Natural killer cell treated with Interleukin-12 subunit alpha and Interleukin-12 subunit beta and Interleukin-15 and Interleukin-18, amount 100 ng/mL, for 72 hours (primary cell): ENCODE measurements at places on chromosomes 5 and 9. TPM values are rescaled to one million over a fixed set of nuclear protein-coding genes. Genes with fewer than 3 reads are reported as not detected.

RLN2 gene
- 0.40 TPM for total RNA-seq

DNA sequence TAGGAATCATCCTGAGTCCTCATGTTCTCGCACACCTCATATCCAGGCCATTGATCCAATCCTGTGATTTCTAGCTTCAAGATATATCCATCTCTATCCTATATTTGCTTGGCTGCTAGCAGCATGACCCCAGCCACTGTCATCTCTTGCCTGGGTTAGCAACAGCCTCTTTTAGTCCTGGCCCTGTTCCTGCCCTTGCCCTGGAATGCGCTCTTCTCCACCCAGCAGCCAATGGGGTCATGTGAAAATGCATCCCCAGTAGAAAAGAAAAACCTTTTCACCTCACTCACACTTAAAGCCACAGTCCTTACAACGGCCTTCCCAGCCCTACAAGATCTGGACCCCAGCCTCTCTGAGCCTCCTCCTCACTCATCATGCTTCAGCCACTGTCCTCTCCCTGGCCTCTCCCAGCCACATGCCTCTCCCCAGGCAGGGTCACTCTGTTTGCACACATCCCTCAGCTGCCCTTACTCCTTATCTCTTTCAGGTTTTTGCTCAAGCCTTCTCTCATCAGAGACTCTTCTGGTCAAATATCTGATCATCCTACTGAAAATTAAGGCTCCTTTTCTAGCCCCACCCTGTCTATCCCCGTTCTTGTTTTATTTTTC, 34.3 kb upstream of the NR3C1 start:
- H3K4me1 ChIP-seq, result peaks cover 35% of the 10 kb centered on the region
- no peak overlapping the region for H3K27ac ChIP-seq
- no peak overlapping the region for H3K4me3 ChIP-seq
- H3K27me3 ChIP-seq, result peaks cover 17% of the 10 kb centered on the region

- H3K4me3 ChIP-seq, result peak overlapping the region; percentile 99
- H3K36me3 ChIP-seq, result peaks cover 12% of the 10 kb centered on the region
- DNase-seq, result no peak
- H3K4me1 ChIP-seq, result peaks cover 26% of the 10 kb centered on the region
Measured at GRCh38 chr5:53109056-53109442, 508 bp downstream of the MOCS2 start.

DNA sequence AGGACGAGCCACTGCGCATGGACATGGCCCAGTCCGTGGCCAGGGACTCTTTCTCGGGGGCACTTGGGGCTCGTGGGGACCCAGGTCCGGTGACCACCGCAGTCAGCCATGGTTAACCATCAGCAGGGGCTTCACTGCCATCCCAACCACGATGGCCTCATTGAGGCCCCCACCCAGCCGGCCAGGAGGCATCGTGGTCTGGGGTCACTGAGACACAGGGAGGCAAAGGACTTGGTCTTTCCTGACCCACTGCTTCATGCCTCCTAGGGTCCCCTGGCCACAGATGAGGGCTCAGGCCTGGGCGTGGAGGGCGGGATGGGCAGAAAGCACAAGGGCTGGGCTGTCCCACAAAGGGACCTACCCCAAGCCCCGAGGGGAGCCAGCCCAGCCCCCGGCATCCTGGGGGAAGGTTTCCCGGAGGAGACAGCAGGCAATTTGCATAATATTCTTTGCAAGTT, 6.6 kb downstream of the NACC2 start:
- no peaks in the 10 kb centered on the region for H3K36me3 ChIP-seq
- peaks cover 29% of the 10 kb centered on the region for H3K4me1 ChIP-seq
- DNase-seq, result no peak
- no peak overlapping the region for H3K4me3 ChIP-seq

SLC45A2 gene
- total RNA-seq, result 0.56 TPM

CCL21 gene
- not detected for total RNA-seq

DNA sequence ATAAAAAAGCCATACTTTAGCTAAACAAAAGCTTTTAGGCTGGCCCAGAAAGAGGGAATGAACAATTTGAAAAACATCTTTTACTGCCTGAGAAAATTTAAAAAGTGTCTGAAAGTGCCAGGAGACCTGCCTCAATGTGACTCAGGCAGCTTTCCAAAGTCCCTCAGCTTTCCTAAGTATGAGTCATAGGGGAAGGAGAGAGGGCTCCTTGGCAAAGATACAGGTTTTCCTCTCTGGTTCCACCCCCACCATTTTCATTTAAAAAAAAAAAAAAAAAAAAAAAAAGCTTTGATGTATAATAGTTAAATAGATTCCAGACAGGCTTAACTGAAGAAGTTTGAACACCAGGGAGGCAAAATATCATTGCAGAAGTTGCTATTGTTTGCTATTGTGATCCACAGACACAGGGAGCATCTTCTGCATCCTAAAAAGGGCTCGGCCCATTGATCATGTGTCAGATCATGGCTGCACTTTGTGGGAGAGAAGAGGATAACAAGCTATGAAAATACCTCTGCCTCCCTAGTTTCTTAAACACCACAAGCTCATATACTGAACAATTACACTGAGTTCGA, 71.5 kb downstream of the MRPS27 start:
- peaks cover 22% of the 10 kb centered on the region for H3K4me1 ChIP-seq
- no peak overlapping the region for H3K27ac ChIP-seq
- no peaks in the 10 kb centered on the region for H3K27me3 ChIP-seq
- H3K36me3 ChIP-seq, result no peaks in the 10 kb centered on the region
- no peak overlapping the region for H3K4me3 ChIP-seq
- no peak for DNase-seq

GRCh38 chr5:98825582-98826375, 52.3 kb downstream of the RGMB start:
- H3K27me3 ChIP-seq, result no peaks in the 10 kb centered on the region
- H3K27ac ChIP-seq, result no peak overlapping the region
- H3K4me3 ChIP-seq, result no peak overlapping the region

GRCh38 chr5:5983261-5983980, 394.9 kb downstream of the MED10 start:
- no peak overlapping the region for H3K4me3 ChIP-seq
- no peak for DNase-seq
- no peaks in the 10 kb centered on the region for H3K27me3 ChIP-seq
- no peak overlapping the region for H3K27ac ChIP-seq
- no peaks in the 10 kb centered on the region for H3K36me3 ChIP-seq

- no peak overlapping the region for H3K4me3 ChIP-seq
- H3K36me3 ChIP-seq, result no peaks in the 10 kb centered on the region
- H3K4me1 ChIP-seq, result peaks cover 28% of the 10 kb centered on the region
- no peak overlapping the region for H3K27ac ChIP-seq
Measured at GRCh38 chr9:121275781-121276658, 8.1 kb downstream of the GSN start.

- peak within 1 kb of the TSS; percentile 92 for H3K4me3 ChIP-seq
- peak; percentile 76 for DNase-seq
- no peaks in the 10 kb centered on the region for H3K27me3 ChIP-seq
- peaks cover 41% of the 10 kb centered on the region for H3K4me1 ChIP-seq
- H3K36me3 ChIP-seq, result peaks cover 9% of the 10 kb centered on the region
Measured at GRCh38 chr9:132670457-132671391, at the start of gene GTF3C4. Gene GTF3C4 (plus strand): TSS chr9:132670464. CDS start chr9:132670599, 135 bp downstream.

GRCh38 chr5:134273642-134274395, 47.9 kb upstream of the PPP2CA start:
- no peaks in the 10 kb centered on the region for H3K4me1 ChIP-seq
- H3K27me3 ChIP-seq, result peaks cover 16% of the 10 kb centered on the region
- H3K27ac ChIP-seq, result no peak overlapping the region
- peaks cover 5% of the 10 kb centered on the region for H3K36me3 ChIP-seq
- DNase-seq, result no peak

DNA sequence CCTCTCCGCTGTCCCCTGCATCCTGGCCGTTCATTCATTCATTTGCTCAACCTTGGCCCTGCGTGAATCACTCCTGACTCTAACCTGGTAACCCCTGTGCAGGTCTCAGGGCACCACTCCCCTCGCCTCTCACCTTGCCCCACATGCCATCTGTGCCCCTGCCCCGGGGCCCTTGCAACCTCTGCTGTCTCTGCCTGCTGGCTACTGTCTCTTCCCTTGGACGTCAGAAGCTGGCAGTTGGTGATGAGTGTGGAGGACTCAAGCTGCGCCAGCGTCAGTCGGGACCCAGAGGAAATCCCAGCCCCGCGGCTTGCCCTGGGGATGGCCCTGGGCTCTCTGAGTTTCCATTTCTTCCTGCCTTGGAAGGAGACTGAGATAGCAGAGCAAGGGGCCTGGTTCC, 154.9 kb downstream of the OLFM1 start:
- no peaks in the 10 kb centered on the region for H3K4me1 ChIP-seq
- H3K36me3 ChIP-seq, result no peaks in the 10 kb centered on the region
- DNase-seq, result no peak
- no peak overlapping the region for H3K27ac ChIP-seq
- no peak overlapping the region for H3K4me3 ChIP-seq
- H3K27me3 ChIP-seq, result no peaks in the 10 kb centered on the region

DNA sequence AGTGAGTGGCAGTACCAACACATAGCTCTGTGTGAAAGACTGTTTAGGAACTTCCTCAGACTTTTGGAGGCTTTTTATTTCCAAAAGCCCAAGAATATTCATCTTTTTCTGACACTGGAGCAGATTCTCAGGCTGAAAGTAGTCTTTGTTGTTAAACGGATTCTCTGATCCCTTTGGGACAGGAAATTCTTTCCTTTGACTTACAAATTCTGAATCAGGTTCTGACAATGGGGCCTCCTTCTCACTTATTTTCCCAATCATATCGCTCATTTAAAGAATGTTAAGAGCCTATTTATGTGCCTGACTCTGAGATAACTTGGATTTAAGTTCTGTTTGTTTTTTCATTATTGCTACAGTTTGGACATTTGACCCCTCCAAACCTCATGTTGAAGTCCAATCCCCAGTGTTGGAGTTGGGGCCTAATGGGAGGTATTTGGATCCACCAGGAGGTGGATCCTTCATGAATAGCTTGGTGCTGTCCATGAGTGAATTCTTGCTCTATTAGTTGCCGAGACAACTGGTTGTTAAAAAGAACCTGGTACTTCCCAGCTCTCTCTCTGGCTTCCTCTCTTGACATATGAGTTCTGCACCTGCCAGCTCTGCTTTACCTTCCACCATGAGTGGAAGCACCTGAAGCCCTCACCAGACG, 4.1 kb upstream of the ADGRV1 start:
- DNase-seq, result no peak
- H3K4me3 ChIP-seq, result no peak overlapping the region
- H3K4me1 ChIP-seq, result no peaks in the 10 kb centered on the region
- peaks cover 42% of the 10 kb centered on the region for H3K27me3 ChIP-seq

UQCRQ gene
- total RNA-seq, result 330 TPM

PDE8B gene
- not detected for total RNA-seq

DNA sequence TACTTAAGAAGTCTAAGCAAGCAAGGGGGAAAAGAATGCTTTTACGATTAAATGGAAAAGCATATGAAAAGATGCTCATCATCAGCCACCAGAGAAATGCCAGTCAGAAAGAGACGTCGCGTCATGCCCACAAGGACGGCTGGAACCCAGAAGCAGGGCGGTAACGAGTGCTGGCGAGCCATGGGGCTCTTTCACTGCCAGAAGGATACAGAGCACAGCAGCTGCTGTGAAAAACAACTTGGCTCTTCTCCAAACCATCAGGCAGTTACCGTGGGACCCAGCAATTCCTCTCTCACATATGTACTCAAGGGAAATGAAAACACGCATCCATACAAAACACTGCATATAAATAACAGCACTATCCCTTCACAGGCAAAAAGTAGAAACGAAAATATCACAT, 95.5 kb downstream of the CAMSAP1 start:
- peaks cover 8% of the 10 kb centered on the region for H3K36me3 ChIP-seq
- no peak for DNase-seq
- H3K27me3 ChIP-seq, result no peaks in the 10 kb centered on the region
- peaks cover 14% of the 10 kb centered on the region for H3K4me1 ChIP-seq
- H3K27ac ChIP-seq, result no peak overlapping the region

- no peak overlapping the region for H3K27ac ChIP-seq
- H3K4me1 ChIP-seq, result peaks cover 5% of the 10 kb centered on the region
- peaks cover 26% of the 10 kb centered on the region for H3K27me3 ChIP-seq
- no peak for DNase-seq
- no peaks in the 10 kb centered on the region for H3K36me3 ChIP-seq
Measured at GRCh38 chr5:127769386-127769785, 66.2 kb downstream of the CCDC192 start.

- no peaks in the 10 kb centered on the region for H3K4me1 ChIP-seq
- no peaks in the 10 kb centered on the region for H3K36me3 ChIP-seq
- H3K27me3 ChIP-seq, result peaks cover 26% of the 10 kb centered on the region
- no peak overlapping the region for H3K4me3 ChIP-seq
Measured at GRCh38 chr5:40904994-40905306, 4.3 kb upstream of the C7 start.

DNA sequence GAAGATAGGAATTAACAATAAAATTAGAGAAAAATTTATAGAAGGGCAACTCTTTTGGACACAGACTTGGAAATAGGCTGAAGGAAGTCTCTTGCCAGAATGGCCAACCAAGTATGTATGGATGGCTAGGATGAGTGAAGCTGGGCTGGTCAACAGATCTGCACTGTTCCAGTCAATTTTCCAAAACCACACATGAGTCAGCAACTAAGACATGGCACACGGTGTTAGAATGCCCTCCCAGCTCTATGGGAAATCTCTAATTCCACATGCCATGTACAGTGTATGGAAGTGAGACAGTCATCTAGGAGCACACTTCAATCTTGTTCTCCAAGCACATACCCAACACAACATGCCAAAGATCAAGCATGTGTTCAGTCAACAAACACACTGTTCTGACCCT, 129.6 kb downstream of the GLIS3 start:
- H3K4me1 ChIP-seq, result no peaks in the 10 kb centered on the region
- H3K4me3 ChIP-seq, result no peak overlapping the region
- H3K27ac ChIP-seq, result no peak overlapping the region

GRCh38 chr5:91341154-91341553, 42.0 kb downstream of the ARRDC3 start:
- no peaks in the 10 kb centered on the region for H3K27me3 ChIP-seq
- no peaks in the 10 kb centered on the region for H3K4me1 ChIP-seq
- H3K27ac ChIP-seq, result no peak overlapping the region
- no peak overlapping the region for H3K4me3 ChIP-seq
- no peaks in the 10 kb centered on the region for H3K36me3 ChIP-seq

GRCh38 chr5:79225026-79225425, 10.9 kb upstream of the JMY start:
- H3K4me1 ChIP-seq, result peaks cover 11% of the 10 kb centered on the region
- H3K4me3 ChIP-seq, result no peak overlapping the region
- DNase-seq, result no peak
- no peak overlapping the region for H3K27ac ChIP-seq
- H3K27me3 ChIP-seq, result no peaks in the 10 kb centered on the region
- no peaks in the 10 kb centered on the region for H3K36me3 ChIP-seq

DNA sequence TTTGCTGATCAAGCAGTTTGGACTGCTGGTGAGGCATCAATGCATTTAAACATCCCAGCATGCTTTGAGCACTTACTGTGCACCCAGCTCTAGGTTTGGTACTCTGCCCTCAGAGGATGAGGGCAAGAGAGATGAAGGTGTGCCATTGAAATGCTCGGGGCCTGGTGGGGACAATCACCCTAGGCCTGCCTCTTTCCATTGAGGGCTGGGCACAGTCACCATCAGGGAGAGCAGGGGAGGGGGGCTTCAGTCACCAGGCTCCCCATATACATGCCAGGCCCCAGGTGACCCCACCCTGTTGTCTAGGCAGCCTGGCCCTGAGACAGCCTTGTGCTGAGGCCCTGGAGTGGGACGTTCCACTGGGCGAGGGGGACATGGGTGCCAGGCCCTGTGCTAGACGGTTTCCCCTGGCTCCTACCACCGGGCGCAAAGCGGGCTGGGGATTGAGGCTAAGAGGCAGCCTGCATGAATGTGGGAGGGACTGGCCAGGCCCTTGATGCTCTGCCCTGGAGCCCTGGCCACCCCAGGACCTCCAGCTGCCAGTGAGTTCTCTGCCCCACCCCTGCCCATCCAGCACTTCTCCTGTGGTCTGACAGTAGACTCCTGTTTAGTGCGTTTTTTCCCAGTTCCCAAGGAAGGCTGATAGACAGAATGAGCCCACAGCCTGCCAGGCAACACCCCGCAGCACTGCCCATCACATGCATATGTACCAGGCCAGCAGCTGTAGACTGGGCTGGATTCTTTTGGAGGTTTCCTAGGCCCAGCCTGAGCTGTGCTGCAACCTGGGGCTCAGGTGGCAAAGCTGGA, 18.9 kb downstream of the TCF7 start:
- peaks cover 7% of the 10 kb centered on the region for H3K27me3 ChIP-seq
- H3K27ac ChIP-seq, result peak overlapping the region; percentile 65
- H3K4me1 ChIP-seq, result peaks cover 57% of the 10 kb centered on the region
- H3K36me3 ChIP-seq, result peaks cover 8% of the 10 kb centered on the region
